Activated naive CD8-positive, alpha-beta T cell treated with anti-CD3 and anti-CD28 coated beads, Interleukin-2, amount 50 U/mL, for 16 hours (primary cell): ENCODE measurements at places on chromosomes 4 and X.

GRCh38 chr4:182577411-182577810 lies 334.2 kb downstream of the TENM3 start:
- no peak for DNase-seq

DNA sequence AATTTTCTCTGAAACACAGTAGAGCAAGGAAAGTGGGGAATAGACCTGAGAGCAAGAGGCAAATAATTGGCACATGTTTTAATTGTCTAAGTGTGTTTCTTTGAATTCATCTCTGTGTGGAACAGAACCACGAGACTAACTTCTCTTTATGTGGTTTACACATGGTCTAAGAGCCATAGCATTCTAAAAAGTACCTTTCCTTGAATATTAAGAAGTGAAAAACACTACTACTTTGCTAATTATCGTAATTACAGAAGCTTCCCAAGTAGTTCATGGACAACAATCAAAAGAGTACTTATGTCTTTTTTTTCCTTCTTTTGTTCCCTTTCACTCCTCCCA lies 2.9 kb upstream of the CYBB start:
- DNase-seq = no peak

DNA sequence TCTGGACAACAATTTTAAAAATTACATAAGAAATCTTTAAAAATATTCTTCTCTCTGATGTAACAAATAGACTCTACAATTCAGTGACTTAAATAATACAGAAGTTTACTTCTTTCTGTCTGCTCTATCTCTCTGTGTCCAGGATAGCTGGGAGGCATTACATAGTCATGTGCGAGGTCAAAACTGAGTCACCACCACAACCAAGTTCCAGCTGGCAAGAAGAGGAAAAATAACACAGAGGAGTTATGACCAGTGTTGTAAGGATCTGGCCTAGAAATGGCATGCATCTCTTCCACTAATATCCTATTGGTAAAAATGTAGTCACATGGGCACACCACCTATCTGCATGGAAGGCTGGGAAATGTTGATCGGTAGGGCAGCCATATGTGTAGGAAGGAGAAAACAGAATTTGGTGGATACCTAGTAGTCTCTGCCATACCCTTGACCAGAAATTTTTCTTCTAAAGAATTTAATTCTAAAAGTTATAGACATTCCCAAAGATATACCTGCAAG lies 39.4 kb upstream of the WDFY3 start:
- DNase-seq = no peak

DNA sequence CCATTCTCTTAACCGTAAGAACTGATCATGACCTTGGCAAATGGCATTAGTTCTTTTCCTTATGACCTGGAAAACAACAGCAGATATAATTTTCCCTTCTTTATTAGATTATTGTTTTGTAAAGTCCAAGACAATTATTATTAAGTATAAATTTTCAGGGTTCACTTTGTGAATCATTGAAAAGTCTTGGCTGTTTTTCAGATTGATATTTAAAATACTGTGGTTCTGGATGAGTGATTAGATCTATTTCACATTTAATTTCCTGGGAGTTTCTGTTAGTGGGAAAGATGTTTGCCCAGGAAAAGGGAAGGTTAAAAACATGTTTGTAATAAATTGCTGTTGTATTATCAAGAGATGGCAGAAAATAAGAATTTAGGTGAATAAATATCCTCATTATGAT lies 194.9 kb downstream of the TLL1 start:
- no peak for DNase-seq

DNA sequence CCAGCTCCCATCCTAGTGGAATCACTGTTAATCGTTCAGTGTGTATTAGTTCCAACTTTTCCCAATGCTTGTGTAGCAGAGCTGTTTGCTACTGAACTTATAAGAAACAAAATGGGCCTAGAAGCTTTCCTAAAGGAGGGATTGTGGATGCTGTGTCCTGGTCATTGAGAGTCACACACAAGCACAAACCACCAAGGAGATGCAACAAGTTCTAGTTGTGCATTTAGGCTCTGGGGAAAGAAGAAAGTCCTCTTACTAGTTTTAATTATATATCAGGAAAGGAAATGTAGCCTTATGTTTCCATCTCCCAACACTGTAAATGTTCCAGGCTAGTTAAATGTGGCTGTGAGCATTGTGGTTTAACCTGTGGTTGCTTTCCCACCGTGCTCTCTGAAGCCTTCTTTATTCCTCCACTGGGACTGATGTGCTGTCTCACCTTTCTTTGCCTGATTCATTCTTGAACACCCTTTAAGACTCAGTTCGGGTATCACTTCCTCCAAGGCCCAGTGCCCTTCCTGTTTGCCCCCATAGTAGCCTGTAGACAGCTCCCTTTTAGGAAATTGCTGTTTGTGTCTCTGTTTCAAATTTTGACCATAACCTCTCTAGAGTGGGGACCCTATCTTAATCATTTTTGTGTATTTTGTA lies 34.3 kb downstream of the ATP10D start:
- DNase-seq = no peak

DNA sequence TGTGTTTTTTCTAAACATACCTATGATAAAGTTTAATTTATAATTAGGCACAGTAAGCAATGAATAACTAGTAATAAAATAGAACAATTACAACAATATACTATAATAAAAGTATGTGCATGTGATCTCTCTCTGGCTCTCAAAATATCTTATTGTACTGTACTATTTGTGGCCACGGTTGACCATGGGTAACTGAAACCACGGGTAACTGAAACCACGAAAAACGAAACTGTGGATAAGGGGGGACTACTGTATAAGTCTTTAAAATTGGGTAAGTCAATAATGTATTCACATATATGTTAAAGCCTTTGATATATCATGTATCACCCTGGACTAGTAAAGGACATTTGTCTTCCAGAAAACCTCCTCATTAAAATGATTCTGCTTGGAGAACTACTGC lies 20.0 kb downstream of the TMEM154 start:
- DNase-seq = no peak

GRCh38 chrX:102849396-102849795 lies 87.7 kb upstream of the RAB40AL start:
- DNase-seq = no peak

GRCh38 chrX:68185161-68185560 lies 248.1 kb downstream of the OPHN1 start:
- DNase-seq = no peak

- no peak for DNase-seq
Observed at GRCh38 chr4:17502756-17503155, 9.1 kb downstream of the QDPR start.

DNA sequence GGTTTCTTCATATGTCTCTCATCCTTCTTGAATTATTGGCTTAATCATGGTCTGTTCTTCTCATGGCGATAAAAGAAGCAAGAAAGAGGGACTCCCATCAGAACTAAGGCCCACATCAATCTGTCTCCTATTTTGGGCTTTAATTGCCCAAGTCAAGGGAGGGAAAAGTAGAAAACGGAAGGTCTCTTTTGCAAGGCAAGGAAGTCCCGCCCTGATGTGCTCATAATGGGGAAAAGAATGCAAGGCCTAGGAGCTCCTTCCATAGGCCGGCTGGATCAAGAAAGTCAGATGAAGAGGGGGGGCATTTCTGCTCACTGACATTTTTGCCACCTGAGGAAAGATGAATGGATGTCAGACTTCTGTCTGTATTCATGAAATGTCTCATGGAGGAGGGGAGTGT lies 127.7 kb upstream of the RPS6KA3 start:
- DNase-seq = no peak

DNA sequence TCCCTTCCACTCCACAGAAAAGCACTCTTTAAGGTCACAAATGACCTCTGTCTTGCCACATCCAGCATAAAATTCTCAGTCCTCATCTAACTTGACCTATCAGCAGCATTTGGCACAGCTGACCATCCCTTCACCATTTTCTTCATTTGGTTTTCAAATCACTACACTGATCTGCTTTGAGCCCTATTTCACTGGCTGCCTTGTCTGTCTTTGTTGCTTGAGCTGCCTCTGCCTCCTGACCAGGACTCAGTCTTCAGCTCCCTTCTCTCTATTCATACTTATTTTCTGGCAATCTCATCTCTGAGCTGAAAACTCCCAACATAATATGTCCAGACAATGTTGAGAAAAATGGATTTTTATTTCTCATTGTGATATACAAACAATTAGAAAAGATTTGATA lies 27.7 kb upstream of the PDE5A start:
- DNase-seq = no peak

DNA sequence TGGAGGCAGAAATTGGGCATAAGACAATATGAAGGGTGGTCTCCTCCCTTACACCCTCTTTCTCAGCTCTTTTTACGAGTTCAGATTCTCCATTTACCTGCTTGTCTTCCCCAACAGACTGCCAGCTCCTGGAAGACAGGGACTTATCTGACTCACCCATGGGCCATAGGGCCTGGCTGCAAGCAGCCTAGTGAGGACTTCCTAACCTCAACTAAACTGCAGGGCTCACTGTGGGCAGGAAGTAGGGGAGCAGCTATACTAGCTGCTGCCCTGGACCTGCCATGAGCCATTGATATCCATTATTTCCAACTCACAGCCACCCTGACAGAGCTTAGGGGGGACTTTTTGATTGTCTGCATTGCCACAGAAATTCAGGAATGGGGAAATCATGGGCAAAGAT lies 11.5 kb upstream of the ZNF718 start:
- no peak for DNase-seq

- DNase-seq = no peak
Observed at GRCh38 chr4:134762053-134762452, 560.5 kb upstream of the PABPC4L start.

DNA sequence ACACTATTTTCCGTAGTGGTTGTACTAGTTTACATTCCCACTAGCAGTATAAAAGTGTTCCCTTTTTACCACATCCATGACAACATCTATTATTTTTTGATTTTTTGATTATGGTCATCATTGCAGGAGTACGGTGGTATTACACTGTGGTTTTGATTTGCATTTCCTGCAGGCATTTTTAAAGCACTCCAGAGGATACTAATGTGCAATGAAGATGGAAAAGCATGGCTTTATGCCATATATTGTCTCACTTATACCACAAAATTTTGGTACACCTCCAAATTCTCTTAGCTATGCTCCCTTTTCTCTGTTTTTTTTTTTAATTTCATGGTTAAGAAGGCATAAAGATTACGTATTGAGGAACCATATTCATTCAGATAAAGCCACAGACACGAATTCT lies 35.1 kb upstream of the NPY2R start:
- no peak for DNase-seq

- DNase-seq = no peak
Observed at GRCh38 chr4:153784166-153784699, 4.7 kb downstream of the SFRP2 start.

- no peak for DNase-seq
Observed at GRCh38 chr4:76558396-76559235, 123.6 kb downstream of the SHROOM3 start.

DNA sequence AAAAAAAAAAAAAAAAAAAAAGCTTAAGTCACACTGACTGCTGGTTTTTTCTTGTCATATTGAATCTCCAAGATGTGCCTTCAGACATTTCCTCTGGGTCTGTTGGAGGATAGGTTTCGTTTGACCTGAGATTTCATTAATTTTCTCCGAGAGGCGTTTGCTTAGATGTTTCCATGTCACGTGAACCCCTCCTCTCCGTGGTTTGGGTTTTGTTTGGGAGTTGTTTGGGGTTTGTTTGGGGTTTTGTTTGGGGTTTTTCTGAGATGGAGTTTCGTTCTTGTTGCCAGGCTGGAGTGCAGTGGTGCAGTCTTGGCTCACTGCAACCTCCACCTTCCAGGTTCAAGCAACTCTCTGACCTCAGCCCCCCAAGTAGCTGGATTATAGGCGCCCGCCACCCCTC lies 40.8 kb upstream of the DHRSX start:
- DNase-seq = no peak

- DNase-seq = no peak
Observed at GRCh38 chr4:23135792-23136645, 443.3 kb downstream of the GBA3 start.

GRCh38 chr4:185534866-185535611 lies at the start of gene PDLIM3:
Gene PDLIM3 (minus strand): TSS chr4:185535507. CDS start chr4:185535434, 73 bp downstream.
- DNase-seq = no peak

GRCh38 chrX:12352922-12353321 lies 214.6 kb downstream of the FRMPD4 start:
- no peak for DNase-seq

- DNase-seq = no peak
Observed at GRCh38 chr4:88765729-88766128, 68.1 kb upstream of the NAP1L5 start.
